Muscle of leg (tissue), 16 donors: ENCODE measurements at places on chromosomes 4 and X. TPM values are rescaled to one million over a fixed set of nuclear protein-coding genes. Genes with fewer than 3 reads are reported as not detected.

DNA sequence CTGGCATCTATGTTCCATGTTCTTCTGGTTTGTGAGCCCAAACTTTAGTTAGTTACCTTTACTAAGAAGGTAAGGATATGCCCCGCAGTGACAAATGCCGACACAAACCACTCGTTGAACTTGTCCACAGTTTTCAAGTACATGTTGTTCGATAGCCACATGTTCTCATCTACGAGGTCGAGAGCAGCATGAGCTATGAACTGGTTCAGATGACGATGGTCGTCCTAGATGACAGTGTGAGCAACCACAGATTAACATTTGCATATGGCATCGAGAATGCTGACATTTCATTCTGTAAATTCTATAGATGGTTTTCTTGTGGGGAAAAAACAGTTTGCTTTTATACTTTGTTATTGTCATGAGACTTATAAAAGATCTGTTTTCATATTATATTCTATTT lies 18.0 kb downstream of the TRAPPC2 start:
- no peak for DNase-seq

DNA sequence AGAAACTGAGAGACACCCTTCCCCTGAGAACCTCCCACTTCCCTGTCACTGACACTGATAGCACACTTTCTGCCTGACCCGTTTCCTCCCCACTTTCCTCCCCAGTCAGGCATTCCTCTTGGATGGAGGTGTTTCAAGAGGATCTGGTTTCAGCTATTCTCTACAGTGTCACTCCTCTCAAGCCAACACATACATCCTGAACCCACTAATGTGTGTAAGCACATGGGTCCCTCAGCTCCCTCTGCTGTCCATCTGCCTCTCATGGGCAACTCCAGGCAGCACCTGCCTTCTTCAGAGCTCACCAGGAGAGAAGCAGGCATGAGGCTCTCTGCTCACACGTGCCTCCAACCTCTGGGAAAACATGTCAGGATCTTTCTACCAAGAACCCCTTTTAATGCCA lies 207.6 kb downstream of the NAF1 start:
- no peak for DNase-seq

DNA sequence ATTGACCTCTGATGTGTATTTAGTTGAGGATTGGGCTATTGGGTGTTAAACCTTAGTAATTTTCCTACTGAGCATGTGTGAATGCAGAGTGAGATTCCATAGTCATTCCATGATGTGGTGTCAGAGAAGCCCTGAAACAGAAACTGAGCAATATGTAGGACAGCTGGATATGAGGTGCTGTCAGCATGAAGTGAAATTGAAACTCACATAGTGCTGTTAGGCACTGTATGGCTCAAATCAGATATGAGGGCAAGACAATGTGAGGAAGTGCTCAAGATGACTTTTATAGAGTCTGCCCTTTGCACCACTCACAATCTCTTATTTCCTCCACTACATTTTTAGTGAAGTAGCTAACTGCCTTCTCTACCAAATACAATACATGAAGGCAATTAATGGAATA lies 188.3 kb downstream of the SH3BGRL start:
- DNase-seq, result no peak

DNA sequence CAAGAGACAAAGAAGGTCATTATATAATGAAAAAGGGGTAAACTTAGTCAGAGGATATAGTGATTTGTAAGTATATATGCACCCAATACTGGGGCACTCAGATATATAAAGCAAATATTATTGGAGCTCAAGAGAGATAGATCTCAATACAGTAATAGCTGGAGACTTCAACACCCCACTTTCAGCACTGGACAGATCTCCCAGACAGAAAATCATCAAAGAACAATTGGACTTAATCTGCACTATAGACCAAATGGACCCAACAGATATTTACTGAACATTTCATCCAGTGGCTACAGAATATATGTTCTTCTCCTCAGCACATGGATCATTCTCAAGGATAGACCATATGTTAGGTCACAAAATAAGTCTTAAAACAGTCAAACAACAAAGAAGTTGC lies 47.2 kb upstream of the RBMXL3 start:
- DNase-seq, result no peak

- no peak for DNase-seq
Measured at GRCh38 chr4:81870275-81870674, 398.6 kb upstream of the RASGEF1B start.

DNA sequence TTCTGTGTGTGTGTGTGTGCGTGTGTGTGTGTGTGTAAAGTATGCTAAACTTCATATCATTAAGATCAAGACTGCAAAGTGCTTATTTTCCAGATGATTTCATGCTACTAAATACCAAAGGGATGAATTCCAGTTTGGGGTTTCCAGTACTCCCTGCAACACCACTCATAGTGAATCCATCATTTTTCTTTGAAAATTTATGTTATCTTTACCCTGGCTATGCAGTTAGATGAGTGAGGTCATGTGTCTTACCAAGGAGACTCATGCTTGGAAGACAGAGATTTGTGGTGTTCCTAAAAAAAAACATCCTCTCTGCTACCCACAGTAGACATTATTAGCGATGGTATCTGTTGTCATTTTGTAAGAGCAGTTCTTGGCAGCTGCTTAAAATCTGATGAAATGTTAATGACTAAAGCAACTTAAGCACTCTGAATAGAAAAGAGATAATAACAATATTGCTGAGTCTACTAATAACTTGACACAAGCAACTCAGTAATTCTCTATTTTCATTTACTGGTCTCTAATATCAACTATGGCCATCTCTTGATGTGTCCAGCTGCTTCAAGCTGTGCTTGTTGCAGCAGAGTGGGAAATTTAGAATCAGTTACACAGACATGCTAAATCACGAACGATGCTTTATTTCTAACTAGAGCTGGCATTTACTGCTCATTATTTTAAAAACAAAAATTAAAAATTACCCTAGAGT lies 1953.0 kb upstream of the IGFBP7 start:
- no peak for DNase-seq

DNA sequence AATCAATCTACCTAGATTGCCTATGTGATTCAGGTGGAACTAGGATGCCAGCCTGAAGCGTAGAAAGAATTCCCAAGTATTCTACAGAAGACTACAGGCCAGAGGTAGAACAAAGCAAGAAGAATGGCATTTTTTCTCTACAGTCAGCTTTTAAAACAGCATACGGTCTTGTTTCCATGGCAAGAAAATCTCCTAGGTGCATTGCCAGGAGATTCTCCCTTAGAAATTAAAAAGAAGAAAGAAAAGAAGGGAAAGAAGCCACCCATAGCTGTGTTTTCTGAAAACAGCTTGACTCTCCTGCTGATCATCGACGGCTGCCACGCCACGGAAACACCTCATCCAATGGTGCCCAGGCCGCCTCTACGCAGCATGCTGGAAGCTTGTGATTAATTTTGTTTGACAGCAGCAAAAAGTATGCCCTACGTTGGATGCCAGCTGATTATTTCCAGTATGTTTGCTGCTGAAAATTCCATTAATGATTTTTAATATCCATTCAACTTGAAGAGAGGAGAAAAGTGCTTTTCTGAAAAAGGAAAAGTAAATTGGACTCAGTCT lies 24.1 kb downstream of the ANK2 start:
- peak; percentile 12 for DNase-seq

Gene SMARCA1
- 75.3 TPM for total RNA-seq

Gene ZNF157
- 0.35 TPM for total RNA-seq

DNA sequence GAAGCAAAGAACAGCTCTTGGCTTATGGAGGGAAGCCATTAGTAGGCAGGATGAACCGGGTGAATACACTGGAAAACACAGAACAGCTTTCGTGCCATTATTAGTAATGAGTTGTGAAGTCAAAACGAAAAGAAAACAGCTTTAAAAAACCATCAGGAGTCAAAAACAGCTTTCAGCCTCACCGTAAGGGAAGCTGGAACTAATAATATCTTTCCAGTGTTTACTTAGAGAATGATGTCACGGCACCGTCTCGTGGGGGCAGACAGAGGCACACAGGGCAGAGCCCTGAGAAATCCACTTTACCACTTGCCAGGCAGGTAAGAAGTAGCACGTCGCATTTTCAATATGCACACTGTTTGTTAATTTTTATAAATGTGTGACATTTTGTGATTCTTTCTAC lies 37.9 kb upstream of the HMX1 start:
- peak; percentile 22 for DNase-seq

GRCh38 chr4:157358851-157359250 lies 138.3 kb downstream of the GRIA2 start:
- no peak for DNase-seq

DNA sequence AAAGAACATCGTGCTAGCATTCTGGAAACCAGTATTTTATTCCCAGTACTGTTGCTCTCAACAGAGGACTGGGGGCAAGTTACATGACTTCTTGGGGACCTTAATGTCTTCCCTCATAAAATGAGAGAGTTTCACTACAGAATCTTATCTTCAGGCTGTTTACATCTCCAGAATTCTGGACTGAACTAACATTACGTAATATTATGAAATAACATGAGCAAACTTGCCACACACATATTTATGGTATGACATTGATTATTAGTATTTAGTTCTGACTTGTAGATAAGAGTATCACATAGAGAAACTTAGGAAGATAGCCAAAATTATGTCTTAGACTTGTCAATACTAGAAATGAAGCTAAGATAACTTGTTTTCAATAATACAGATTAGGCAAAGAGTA lies 68.0 kb downstream of the NFKB1 start:
- no peak for DNase-seq

GRCh38 chr4:184012937-184013336 lies 107.8 kb downstream of the STOX2 start:
- DNase-seq, result no peak

Gene FOXO4
- total RNA-seq, result 18.8 TPM

DNA sequence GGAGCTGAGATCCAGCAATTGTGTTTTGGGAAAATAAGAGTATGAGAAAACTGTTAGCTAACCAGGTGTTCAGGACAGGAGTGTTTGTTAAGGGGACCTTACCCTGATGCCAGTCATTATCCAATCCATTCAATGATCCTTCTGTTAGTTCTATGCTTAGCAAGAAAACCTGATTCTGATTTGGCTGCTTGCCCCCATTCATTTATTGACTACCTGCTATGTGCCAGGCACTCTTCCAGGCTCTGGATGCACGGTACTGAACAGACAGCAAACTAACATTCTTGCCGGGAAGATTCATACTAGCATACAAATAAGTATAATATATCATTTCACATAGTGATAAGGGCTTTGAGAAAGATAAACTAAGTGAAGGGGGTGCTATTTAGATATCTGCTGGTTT lies 1.0 kb upstream of the MECP2 start:
- no peak for DNase-seq

Gene FGA
- 0.49 TPM for total RNA-seq

Gene MAGEB10
- total RNA-seq, result not detected

Gene ADGRL3
- total RNA-seq, result 40.7 TPM

DNA sequence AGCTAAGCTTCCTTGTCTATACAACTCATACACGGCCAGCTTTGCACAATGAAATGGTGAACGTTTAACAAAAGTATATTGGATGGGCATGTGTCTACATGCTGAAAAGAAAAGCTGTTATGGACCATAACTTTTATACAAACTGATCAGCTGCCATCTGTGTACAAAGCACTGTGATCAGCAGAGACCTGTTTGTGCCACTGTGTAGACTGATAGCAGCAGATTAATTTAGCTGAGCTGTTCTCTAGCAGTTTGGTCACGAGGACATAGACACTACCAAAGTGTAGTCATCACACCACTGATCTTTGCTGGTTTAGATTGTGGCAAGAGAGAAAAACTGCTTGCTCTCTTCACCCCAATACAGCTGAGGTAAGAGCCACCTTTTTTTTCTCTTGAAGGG lies 124.5 kb downstream of the RAPGEF2 start:
- DNase-seq, result no peak

- DNase-seq, result peak; percentile 35
Measured at GRCh38 chr4:169268951-169269760, 1.6 kb downstream of the SH3RF1 start.

Gene SPIN2A
- total RNA-seq, result 3.4 TPM

DNA sequence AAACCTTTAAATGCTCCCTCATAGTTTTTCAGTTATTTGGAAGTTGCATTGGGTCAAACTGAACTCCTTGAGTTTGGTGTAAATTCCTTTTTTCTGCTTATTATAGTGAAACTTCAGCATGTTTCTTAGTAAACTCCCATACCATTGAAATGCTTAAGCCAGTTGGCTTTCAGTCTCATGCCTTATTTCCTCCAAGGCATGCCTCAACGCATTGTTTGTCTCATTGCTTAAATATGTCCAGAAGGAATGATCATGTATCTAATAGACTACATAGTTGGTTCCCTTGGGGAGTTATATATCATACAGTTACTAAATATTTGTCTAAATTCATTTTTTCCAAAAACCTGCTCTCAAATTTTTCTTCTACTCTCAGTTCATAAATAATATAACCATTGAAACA lies 114.0 kb downstream of the STOX2 start:
- DNase-seq, result peak; percentile 91

- peak; percentile 54 for DNase-seq
Measured at GRCh38 chr4:102625232-102625930, 124.2 kb downstream of the NFKB1 start.

- DNase-seq, result no peak
Measured at GRCh38 chr4:4486969-4487368, 54.9 kb downstream of the STX18 start.

DNA sequence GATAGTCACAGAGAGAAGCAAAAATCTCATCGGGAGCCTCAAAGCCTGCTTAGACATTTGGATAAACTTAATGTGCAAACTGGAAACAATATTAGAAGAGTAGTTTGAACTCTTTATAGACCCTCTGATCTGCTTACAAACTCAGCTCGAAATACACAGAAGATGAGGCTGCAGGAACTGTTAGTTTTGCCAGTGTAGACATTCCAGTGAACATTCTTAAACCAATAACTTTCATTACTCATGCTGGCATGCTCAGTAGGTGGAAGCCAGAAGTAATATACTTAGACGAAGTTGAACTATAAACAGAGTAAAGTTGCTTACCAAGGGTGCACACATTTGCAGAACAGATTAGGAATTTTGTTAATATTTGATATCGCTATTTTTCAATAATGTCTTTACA lies 303.5 kb downstream of the ANKRD50 start:
- DNase-seq, result no peak

GRCh38 chr4:48028696-48029095 lies 12.1 kb downstream of the NIPAL1 start:
- no peak for DNase-seq

Gene ZAR1
- total RNA-seq, result not detected

Gene MAGEB1
- not detected for total RNA-seq

GRCh38 chr4:32735856-32736590 lies 2015.9 kb downstream of the PCDH7 start:
- no peak for DNase-seq
